ENCODE measurements at places on chromosomes 7 and 10.

DNA sequence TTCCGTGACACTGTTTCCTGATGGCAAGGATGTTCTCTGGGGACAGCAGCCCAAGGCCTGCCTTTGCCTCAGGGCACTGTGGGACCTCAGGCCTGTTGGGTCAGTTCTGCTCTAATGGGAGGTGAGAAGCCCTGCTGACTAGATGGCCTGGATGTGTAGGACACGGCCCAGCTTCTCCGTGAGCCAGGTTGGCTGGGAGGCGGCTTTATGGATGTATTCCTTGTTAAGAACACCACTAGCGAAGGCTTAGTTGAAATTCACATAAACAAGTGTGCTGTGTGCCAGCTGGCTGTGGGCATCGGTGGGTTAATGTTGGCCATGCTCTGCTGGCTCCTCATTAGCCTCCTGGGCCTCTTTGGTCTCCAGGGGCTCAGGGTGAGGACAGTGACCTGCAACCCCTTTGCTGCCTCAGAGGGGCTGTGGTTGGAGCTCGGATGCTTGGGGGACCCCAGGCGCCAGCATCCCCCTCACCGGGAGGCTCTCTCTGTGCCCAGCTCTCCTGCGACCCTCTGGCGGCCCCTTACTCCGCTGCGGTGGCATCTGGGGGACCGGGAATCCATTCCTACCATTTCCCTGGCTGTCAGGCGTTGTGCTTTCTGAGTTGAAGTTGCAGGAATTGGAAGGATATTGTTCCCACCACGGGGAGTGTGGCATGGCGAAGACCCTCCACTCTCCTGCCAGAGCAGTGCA lies 22.8 kb upstream of the DPYSL4 start:
- DNase-seq, result no peak

- DNase-seq, result no peak
These were observed 9.6 kb downstream of the MALSU1 start for GRCh38 chr7:23308754-23309153.

DNA sequence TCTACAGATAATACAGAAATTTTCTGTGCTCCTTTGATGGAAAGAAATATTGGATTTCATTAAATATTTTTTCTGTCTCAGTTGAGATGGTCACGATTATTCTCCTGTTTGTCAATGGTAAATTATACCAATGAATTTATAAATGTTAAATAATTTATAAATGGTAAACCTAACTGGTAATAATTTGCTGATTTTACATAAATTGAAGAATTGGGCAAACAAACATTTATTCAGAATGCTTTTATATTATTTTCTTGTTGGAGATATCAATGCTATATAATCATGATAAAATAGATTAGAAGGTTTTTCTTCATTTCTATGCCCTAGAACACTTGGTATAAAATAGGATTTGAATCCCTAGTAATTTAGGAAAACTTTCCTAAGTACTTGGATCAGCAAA lies 597.6 kb upstream of the IGFBP3 start:
- no peak for DNase-seq

GRCh38 chr7:98930464-98930863 lies 52.1 kb downstream of the TRRAP start:
- DNase-seq, result no peak

DNA sequence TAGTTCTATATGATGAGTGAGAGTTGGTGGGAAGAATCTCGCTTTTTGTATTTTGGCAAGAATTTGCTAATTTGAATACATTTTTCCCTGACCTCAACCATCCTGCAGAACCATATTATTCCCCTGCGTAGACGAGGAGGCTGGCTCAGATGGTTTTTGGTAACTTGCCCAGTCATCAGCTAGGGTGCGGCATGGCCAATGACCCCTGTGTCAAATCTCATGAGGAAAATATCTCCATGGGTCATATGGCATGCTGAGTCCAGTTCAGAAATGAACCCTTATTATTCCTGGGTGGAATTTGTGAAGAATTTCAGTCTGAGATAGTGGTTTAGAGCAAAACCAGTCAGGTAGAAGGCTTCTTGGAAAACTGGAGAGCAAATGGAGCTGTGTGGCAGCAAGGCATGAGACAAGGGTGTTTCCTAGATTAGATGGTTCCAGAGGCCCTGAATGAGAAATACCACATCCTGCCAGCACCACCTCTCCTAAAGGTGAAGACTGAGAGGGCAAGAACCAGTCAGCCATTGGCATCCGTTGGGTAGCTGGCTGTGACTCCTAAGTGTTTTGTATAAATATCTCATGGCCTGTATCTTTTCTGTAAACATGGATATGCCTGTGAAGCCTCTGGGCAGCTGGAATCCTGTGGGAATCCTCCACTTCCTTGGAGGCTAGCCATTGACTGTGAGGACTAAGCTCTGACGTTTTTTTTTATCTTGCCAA lies 5.8 kb upstream of the UPP1 start:
- no peak for DNase-seq

GRCh38 chr10:80390740-80391139 lies 17.6 kb upstream of the PRXL2A start:
- no peak for DNase-seq

DNA sequence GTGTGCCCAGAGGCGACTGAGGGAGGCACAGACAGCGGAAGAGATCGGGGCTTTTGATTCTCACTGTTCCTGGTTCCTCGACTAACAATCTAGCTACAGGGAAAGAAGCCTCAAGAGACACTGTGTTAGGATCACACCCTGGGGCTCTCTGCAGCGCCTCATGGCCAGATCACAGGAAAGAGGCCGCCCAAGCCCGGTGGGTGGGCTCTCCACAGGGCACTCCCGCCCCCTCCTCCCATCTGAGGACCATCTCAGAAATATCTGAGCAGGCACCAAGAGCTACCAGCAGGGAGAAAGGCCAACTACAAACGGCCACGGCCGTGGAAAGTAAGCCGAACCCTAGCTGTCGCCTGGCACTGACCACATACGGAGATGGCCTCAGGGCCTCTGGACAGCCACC lies 224.2 kb downstream of the MLLT10 start:
- no peak for DNase-seq

DNA sequence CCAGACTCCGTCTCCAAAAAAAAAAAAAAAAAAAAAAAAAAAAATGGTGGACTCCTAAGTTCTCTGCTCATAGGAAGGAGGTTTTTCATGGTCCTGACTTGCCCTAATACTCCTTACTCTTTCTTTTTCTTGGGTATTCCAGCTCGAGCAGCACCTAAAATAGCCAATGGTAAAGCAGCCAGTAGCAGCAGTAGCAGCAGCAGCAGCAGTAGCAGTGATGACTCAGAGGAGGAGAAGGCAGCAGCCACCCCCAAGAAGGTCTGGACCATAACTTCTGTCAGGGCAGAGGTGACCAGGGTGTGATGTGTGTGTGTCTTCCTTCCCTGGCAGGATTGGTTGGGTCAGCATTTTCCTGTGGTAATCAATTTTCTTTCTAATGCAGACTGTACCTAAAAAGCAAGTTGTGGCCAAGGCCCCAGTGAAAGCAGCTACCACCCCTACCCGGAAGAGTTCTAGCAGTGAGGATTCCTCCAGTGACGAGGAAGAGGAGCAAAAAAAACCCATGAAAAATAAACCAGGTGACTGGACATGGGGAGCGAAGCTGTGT lies 6.9 kb downstream of the NOLC1 start:
- DNase-seq, result no peak

DNA sequence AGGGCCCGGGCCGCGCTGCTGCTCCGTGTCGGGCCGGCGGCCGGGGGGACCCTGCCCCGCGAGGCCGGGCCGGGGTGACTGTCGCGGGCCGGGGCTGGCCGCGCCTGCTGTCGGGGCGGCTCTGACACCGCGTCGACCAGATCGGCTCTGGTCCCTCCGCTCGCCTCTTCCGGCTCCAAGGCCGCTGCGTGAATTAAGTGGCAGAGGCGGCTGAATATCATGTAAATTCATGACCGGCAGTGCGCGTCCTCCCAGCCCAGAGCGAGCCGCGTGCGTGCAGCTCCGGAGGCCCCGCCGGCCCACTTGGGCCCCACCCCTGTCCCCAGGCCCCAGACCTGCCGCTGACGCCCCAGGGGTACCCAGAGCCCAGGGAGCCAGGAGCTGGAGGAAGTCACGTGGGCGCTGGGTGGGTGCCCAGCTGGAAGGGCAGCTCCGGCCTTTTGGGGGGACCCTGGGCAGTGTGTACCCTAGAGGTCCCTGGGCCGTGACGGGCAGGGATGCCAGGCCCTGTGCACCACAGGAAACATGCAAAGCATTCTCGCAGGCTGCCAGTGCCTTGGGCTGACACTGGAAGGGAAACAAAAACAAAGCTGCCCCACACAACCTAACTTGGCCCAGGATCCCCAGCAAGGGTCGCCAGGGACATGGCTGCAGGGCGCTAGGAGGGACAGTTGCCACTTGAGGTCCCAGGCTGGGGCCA lies 584.0 kb upstream of the MKI67 start:
- DNase-seq, result no peak

- DNase-seq, result no peak
These were observed 70.8 kb upstream of the ZNF438 start for GRCh38 chr10:31102421-31102820.

DNA sequence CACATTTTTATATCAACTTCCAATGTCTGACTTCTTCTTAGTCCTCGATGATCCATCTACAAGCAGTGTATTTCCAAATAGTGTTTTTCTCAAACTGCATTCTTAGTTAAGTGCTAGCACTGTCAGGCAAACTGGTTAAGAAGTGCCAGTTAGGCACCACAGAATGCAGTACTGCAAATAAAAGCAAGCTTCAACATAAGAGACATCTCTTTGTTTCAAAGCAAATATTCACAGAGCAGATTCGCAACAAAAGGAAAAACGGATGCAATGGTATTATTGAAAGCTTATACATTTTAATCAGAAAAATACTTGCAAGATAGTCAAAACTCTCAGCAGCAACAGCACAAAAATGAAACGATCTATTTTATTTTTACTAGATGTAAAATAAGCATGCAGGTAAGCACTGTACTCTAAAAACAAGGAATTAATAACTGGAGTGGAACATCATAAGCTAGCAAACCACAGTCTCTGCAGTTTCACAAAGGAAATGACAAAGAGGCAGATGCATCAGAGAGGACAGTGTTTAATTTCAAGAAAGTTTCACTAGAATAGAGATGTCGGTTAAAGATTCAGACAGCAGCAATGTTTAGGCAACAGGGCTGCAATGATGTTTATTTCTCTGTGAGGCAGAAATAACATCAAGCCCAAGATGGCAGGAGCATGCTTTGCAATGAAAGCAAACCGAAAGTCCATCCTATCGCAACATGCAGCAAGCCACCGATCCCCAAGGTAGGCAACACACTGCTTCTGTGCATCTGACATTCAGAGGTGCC lies 82.0 kb downstream of the FGFR2 start:
- DNase-seq, result no peak

All from activated CD8-positive, alpha-beta memory T cell treated with anti-CD3 and anti-CD28 coated beads for 1 hour (primary cell).